T-helper 17 cell (primary cell): ENCODE measurements at places on chromosomes 7 and 10.

GRCh38 chr10:103941801-103942200 lies 23.8 kb upstream of the STN1 start:
- no peak for DNase-seq

DNA sequence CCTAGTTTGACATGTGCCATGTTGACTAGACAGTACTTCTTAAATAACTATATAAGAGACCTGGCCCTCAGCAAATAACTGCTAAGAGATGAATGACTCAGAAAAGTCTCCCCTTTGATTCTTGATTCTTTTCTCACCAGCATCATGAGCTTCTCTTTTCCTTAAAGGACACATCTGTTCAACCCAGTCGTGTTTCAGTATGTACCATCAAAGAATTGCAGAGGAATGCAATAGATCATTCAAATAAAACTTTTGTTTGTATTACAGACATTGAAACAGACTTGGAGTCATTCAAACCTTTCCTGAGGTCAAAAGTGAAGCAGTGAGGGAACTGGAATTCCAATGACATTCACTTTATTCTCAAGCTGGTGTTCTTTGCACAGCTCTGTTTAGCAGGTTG lies 598.3 kb upstream of the GHITM start:
- no peak for DNase-seq

DNA sequence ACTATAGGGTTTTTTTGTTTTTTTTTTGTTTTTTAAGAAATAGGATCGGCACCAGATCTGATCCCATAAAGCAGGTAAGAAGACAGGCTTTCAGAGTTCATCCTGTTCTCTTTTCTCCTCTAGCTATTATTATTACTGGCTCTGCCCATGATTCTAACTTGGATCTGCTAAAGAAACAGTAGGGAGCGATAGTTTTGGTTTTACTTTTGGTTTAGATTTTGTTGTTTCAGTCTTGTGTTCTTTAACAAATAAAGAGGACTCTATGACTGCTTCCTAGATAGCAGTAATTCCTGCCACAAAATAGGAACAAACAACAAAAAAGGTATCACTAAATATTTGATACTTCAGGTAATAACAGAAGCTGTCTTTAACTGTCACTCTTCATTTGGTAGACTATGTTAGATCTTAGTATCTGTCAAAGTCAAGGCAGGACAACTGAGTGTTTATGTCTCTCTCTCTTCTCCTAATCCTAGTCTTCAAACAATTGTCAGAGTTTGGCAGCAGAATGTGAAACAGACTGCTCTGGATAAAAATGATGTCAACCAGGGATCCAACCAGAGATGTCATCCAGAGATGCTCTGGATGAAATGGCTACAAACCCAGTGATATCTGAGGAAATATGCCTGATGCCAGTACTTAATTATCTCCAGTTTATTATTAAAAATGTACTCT lies 99.8 kb downstream of the KMT2C start:
- DNase-seq = no peak

GRCh38 chr10:78518224-78518623 lies 484.6 kb downstream of the RPS24 start:
- no peak for DNase-seq

- no peak for DNase-seq
These were observed 207.2 kb upstream of the SVIL start for GRCh38 chr10:29841724-29842649.

DNA sequence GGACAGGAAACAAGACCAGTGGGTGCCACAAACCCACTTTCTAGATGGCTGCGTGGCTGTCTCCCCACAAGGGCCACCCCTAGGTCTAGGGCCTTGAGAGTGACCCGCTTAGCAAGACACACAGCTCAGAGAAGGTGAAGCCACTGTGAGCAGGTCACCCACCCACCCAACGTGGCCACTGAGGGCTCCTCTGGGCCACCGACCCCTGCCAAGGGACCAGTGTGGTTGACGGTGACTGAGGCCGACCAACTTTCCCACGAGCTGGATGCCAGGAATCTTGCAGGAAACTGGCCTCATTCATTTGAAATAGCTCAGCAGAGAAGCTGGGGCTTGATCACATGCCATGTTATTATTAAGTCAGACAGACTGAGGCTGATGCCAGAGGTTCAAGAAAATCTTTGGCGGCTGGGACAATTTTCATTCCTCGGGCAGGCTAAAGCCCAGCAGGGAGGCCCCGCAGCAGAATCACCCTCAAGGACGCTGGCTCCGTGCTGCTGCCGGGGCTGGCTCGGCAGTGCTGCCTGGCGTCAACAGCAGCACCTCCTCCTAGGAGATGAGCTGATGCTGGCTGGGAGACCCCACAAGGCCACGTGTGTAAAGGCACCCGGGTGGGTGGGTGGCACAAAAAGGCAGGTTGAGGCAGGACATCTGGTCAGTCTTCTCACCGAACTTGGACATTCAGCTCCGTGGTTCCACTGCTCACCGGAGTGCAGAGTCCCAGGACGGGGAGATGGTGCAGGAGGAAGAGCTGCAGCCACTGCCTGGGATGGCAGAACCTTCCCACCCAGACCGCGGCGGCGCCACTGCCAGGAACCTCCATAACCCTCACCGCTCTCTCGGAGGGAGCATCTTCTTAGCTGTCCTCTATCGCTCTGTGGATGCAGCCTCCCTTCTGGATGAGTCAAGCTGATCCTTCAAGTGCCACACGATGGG lies 57.8 kb downstream of the ZRANB1 start:
- DNase-seq = no peak

GRCh38 chr7:108327353-108327752 lies 128.9 kb downstream of the NRCAM start:
- no peak for DNase-seq

DNA sequence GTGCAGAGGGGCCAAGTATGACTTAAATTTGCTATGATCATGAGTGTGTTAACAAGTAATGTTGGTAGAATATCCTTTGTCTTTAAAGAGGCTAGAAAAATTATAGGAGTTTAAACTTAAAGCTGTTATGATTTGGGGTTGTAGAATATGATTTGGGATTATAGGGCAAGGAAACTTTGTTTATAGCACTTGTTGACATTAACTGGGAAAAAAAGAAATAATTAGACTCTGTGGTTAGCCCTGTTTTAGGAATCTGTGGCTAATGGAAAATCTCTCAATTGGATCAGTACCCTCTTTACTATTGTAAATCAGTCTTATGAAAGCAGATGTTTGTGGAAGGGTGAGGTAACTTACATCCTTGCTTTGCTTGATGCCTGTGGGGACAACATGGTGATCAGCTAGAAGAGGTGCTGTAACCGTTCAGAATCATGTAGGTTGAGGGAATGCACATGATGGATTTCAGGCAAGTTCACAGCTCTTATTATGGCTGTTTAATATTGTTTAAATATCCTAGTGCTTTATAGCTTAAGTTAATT lies 11.1 kb downstream of the ING3 start:
- DNase-seq = no peak

GRCh38 chr10:57968328-57969016 lies 299.2 kb downstream of the IPMK start:
- no peak for DNase-seq

DNA sequence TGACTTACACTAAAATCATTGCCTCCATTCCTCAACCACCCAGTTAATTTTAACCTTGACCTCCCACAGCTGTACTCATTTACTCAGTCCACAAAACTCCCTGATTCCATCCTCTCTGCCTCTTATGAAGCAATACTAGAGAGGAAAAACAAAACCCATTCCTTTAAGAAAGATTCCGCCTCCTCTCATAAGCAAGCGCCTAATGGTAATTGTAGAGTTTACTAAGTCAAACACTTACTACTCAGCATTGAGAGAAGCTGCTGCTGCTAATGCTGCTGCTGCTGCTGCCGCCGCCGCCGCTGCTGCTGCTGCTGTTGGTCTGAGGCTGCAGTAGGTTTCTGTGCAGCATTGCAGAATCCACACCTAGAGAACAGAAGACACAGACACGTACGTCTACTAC lies 2.1 kb upstream of the ADD3 start:
- DNase-seq = no peak

DNA sequence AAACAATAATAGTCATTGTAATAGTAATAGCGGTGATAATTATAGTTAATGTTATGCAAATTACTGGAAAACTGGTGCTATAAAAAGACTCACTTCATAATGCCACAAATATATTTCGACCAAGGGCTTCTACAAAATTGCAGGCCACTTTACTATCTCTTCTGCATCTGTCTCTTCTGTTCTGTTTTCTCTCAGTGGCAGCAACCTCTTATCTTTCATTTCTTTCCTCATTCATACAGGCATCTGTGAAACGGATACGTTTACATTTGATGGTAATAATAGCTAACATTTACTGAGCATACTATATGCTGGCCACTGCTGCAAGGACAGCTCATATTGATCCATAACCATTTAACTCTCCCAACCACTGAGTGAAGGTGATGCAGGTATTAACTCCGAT lies 537.4 kb upstream of the PFKP start:
- no peak for DNase-seq

DNA sequence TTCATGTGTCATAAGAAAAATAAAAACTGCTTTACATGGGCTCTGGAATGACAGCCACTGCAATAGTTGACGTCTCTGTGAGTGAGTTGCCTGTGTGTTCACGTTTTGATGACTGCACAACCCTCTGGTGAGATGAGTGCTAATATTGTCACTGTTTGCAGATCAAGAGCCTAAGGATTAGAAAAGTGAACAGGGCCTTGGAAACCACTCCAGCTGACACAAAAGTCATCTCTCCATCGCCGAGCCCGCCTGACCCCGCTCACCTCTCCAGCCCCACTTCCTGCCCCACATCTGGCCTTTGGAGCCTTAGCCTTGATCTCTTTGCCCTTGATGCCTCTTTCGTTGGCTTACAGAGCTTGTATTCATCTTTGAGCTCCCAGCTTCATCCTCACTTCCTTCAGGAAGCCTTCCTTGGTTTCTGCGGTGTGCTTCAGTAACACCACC lies 351.7 kb downstream of the TCERG1L start:
- DNase-seq = no peak

- no peak for DNase-seq
These were observed 124.3 kb upstream of the WNT16 start for GRCh38 chr7:121204537-121204936.

DNA sequence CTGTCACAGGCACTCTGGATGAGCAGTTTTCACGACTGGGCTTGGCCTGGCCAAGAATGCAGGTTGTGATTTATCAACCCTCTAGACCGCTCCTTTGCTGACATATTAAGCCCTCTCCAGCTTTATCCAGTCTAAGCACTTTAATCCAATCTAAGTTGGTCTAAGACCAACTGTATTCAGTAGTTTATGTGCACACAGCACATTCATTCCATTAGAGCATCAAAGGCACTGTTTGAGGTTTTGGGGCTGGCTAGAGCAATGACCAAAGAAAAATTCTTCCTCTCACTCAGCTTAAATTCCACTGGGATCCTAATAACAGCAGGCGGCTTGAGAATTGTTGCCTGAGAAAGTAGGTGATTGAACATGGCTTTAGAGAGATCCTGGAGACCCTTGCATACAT lies 176.0 kb upstream of the INSYN2A start:
- no peak for DNase-seq

GRCh38 chr10:3828404-3829155 lies 43.6 kb upstream of the KLF6 start:
- no peak for DNase-seq

DNA sequence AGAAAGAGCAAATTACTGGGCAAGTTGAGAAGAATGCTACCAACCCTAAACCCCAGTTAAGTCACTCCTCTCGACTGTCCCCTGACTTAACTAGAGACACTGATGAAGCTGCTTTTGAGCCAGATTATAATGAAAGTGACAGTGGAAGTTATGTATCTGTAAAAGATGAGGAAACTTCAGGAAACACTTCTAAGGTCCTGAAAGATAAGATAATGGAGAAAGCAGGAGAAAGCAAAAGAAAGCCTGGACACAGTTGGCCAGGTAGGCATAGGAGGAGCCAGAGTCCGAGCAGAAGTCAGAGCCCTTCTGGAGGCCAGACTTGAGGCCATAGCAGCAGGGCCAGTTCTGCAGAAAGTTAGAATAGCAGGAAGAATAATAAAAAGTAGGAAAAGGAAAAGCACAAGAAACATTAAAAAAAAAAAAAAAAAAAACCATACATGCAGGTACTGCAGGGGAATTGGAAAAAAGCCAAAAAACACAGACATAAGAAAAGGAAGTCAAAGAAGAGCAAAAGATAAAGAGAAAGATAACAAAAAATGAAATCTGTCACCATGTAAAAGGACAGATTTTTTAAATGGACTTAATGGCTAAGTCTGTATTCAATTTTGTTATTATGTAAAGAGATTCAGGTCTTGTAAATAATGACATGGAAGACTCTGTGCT lies 101.0 kb upstream of the KCNMA1 start:
- DNase-seq = no peak

- no peak for DNase-seq
These were observed 2.6 kb upstream of the LRRN3 start for GRCh38 chr7:111088328-111088727.

GRCh38 chr7:118590107-118590506 lies 365.6 kb downstream of the ANKRD7 start:
- no peak for DNase-seq

- DNase-seq = no peak
These were observed 73.5 kb downstream of the MKI67 start for GRCh38 chr10:128052696-128053095.

GRCh38 chr10:51768886-51769465 lies 69.6 kb upstream of the CSTF2T start:
- no peak for DNase-seq
